ENCODE measurements at places on chromosomes 4 and X. TPM values are rescaled to one million over a fixed set of nuclear protein-coding genes. Genes with fewer than 3 reads are reported as not detected.

Gene NEUROG2
- total RNA-seq: not detected

Gene MAGEB10
- total RNA-seq: not detected

Gene UGT2A1
- total RNA-seq: not detected

Gene VSIG1
- total RNA-seq: 85.3 TPM

Gene DMRTC1B
- total RNA-seq: 6.3 TPM

Gene NOX1
- total RNA-seq: not detected

Gene NPY1R
- 13.7 TPM for total RNA-seq

Gene SERTM2
- total RNA-seq: 0.72 TPM

Gene OTUD6A
- not detected for total RNA-seq

Gene HSFX3
- not detected for total RNA-seq

Gene DOK7
- not detected for total RNA-seq

Gene RADX
- total RNA-seq: 9.9 TPM

Data from progenitor cell of endocrine pancreas (in vitro differentiated cells).